Stimulated activated CD4-positive, alpha-beta T cell treated with anti-CD3 and anti-CD28 coated beads, Interleukin-4, amount 100 ng/mL, for 48 hours (primary cell): ENCODE measurements at places on chromosomes 16 and 17.
A peak's percentile ranks its signal among the peaks of the same experiment; 100 is the strongest.

GRCh38 chr17:81376946-81377714 is 18.1 kb upstream of the BAHCC1 start:
- no peak for DNase-seq

- no peak for DNase-seq
Measured at GRCh38 chr17:36493956-36494355, 7.5 kb downstream of the ZNHIT3 start.

- no peak for DNase-seq
Measured at GRCh38 chr17:44269535-44270240, 1.8 kb upstream of the SLC4A1 start.

- DNase-seq = peak; percentile 8
Measured at GRCh38 chr17:28230011-28230410, 89.0 kb upstream of the TMEM97 start.

DNA sequence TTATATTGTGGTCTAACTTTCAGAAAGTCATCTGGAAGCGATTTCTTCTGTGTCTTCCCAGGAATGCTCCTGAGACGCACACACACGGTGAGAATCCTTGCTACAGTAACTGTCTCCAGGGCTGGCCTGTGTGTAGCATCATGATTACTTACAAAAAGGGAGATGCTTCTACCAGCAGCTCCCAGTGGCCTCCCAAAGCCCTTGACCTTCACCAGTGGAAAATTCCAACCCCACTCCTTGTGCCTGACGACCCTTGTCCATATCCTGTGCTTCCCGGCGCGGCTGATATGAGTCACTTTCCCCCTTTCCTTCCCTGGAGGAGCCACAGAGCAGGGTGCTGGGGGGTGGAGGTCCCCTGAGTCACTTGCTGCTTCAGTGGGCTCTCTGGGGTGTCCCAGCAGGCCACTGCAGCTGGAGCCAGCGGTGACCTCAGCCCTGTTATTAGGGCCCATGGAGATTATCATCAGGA is 22.1 kb upstream of the NAT9 start:
- no peak for DNase-seq

GRCh38 chr16:57279780-57280638 is 4.5 kb downstream of the PLLP start:
- DNase-seq = no peak

- DNase-seq = no peak
Measured at GRCh38 chr17:42898147-42898811, 2.3 kb upstream of the G6PC1 start.

GRCh38 chr17:57035971-57036481 is 49.0 kb upstream of the AKAP1 start:
- DNase-seq = no peak

- no peak for DNase-seq
Measured at GRCh38 chr17:9424071-9424640, 151.5 kb downstream of the STX8 start.

DNA sequence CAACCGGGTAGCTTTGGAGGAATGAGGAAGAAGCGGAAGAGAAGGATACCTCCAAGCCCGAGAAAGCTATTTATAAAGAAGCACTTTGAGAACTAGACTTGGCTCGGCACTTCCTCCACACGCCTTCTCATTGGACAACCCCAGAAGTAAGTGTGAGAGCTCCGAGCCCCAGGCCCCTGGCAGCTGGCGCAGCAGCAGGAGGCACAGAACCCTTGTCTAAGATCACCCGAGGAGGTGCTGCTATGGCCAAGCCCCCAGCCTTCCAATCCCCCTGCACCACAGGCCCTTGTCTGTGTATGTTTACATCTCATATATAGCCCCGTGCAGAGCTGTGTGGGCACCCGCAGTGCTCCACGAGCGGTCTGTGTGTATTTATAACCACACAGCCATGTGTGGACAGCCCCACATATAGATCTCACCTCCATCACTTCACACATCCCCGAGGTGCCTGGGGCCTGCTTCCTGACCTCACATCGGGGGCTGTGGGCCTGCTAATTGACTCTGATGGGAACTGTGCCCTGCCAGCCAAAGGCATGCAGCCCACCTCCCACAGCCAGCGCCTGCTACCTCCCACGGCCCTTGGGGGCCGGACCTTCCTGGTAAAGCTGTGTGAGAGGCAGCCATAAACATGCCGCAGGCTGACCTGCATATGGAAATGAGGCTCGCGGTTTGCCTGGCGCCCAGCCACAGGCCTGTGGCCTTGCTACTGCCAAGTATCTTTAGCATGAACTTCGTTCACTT is 96.1 kb downstream of the C17orf67 start:
- no peak for DNase-seq

DNA sequence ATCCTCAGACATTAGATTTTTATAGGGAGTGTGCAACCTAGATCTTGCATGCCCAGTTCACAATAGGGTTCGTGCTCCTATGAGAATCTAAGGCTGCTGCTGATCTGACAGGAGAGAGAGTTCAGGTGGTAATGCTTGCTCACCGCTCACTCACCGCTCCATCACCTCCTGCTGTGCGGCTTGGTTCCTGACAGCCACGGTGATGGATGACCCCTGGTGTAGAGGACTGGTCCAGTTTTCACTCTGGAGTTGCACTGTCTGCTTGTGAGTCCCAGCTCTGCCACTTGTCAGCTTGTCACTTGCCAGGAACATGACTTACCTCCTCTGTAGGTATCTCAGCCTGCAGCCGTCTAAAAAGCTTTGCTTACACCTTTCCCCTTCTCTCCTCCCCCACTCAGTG is 214.6 kb downstream of the SNX29 start:
- no peak for DNase-seq

DNA sequence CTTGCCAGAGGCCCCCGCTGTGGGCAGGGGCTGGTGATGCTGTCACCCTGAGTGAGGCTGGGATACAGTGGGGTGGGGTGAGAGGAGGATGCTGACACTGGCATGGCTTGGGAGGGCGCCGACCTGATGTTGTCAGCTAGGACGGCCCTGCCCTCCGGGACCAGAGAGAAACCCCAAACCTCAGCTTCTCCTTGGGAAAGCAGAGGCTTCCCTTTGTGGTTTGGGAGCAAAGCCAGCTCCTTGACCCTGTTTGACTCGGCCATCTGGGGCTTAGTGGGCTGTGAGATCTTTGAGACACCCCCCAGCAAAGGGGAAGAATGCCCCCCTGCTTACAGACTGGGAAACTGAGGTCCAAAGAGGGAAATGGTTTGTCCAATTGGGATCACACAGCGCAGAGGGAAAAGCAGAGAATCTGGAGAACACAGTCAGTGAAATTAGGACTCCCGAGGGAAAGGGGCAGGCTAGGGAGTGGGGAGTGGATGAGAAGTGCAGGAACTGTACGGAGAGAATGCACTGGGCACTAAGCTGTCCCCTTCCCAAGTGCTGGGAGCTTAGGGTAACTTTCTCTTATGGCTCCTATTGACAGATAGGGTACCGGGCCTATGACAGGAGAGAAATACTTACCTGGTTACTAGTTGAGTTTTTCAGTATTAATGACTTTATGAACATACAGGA is 40.7 kb upstream of the DLX4 start:
- DNase-seq = no peak

GRCh38 chr17:75183999-75184884 is 1.5 kb upstream of the SUMO2 start:
- DNase-seq = no peak

GRCh38 chr16:11632455-11632939 is 35.8 kb upstream of the SNN start:
- no peak for DNase-seq

- peak; percentile 61 for DNase-seq
Measured at GRCh38 chr16:24255456-24256371, at the start of gene CACNG3. Gene CACNG3 (plus strand): TSS chr16:24256335. CDS start chr16:24256755, 420 bp downstream.

GRCh38 chr16:57134982-57135381 is 42.6 kb downstream of the CPNE2 start:
- DNase-seq = no peak

DNA sequence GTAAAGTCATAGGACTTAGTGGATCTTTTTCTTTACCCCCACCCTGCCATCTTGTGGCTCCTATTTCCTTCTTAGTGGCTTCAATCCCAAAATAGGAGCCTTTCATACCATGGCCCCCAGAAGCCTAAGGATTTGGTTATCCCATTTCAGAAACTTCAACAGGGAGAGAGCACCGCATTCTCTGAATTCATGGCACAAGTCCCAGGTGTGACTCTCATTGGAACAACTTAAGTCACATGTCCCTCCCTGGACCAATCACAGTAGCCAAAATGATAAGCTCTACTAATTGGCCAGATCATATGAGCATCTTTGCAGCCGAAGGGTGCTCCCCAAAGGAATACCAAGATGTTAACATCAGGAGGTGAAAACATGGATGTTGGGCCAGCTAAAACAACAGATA is 43.2 kb downstream of the AXIN2 start:
- no peak for DNase-seq

GRCh38 chr16:30000735-30001631 is 4.9 kb downstream of the INO80E start:
- no peak for DNase-seq

GRCh38 chr16:85624646-85625045 is 11.5 kb downstream of the GSE1 start:
- DNase-seq = no peak

DNA sequence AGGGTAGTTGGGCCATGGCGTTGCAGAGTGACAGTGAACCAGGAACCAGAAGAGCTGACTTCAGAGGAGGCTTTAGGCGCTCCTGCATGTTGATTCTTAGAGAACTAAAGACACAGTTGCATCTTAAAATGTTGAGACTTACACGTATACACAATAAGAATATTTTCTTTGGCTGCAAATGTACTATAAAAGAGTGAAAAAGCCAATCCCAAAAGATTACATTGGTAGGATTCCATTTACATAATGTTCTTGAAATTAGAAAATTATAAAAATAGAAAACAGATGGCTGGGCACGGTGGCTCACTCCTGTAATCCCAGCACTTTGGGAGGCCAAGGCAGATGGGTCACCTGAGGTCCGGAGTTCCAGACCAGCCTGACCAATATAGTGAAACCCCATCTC is 738.8 kb downstream of the WWOX start:
- no peak for DNase-seq

- no peak for DNase-seq
Measured at GRCh38 chr16:58500430-58501241, 693 bp downstream of the NDRG4 start.

- DNase-seq = no peak
Measured at GRCh38 chr17:45345246-45345553, 28.4 kb upstream of the MAP3K14 start.

GRCh38 chr17:60491771-60492170 is 34.3 kb downstream of the APPBP2 start:
- no peak for DNase-seq

DNA sequence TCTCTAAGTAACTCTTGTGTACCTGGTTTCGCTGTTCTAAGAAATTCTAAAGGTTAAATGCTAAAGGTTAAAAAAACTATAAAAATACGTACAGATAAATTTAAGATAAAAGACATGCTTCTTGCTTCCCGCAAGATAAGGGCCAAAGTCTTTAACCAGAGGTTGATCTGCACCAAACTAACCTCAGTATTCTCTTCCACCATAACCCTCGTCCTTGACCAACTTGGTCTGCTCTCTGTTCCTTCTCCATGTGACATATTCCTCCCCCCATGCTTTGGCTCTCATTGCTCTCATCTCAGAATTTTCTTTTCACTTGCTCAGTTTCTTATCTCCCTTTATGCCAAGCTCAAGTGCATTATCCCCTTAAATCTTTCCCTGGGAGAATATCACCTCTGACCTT is 330.5 kb upstream of the ZFHX3 start:
- DNase-seq = no peak

DNA sequence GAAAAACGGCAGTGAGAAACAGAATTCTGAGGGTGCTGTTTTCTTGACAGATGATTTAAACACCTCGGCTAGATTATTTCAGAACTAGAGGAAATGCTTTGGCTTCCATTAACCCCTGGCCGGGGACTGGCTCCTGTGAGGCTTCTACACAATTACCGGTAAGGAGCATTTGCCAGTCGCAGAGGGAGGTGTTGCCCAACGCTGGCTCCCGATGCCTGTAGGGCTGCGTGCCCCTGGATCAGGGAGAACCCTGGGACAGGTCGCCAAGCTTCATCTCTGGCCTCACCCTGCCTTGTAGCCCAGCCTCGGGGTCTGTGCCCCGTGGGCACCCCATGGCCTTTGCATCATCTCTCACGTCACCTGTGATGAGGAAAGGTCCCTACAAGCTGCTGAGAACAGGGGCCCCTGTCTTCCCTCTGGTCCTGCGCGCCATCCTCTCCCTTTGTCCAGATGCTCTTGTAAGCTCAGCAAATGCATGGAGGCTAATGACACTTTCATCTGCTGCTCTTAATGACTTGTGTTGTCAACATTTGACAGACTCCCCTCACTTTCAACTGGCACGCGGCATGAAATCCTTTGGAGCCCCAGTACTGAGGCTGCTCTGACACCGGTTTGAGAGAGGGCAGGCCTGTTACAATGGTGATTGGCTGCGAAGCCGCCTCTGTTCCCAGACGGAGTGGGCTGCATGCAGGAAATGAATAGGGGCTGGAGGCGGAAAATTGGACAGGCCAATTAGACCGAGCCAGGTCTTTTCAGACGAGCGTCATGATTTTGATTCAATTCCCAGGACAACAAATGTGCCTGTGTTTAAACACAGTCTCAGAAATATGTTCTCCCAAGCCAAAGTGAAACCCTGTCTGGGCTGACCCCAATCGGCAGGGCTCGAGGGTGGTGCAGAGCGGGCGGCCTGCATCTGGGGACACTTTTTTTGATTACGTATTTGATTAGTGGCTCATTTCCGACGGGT is 85.5 kb upstream of the DOC2B start:
- DNase-seq = no peak

- no peak for DNase-seq
Measured at GRCh38 chr16:56914896-56915295, 17.0 kb upstream of the HERPUD1 start.

- no peak for DNase-seq
Measured at GRCh38 chr17:41453066-41453465, 12.3 kb upstream of the KRT38 start.

DNA sequence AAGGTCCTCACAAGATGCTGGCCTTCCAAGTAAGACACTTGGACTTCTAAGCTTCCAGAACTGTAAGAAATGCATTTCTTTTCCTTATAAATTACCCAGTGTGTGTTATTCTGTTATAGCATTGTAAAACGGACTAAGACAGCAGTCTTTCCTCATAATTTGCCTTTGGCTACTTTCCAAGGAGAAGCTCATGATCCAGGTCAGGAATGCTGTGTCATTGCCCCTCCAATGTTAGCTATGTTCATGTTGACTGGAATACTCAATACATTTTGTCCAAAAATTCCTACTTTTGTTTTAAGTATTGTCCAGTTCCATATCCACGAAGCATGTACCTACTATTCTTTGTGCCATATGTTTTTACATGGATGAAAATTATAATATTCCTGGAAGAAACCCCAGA is 234.6 kb downstream of the HS3ST3A1 start:
- DNase-seq = no peak

DNA sequence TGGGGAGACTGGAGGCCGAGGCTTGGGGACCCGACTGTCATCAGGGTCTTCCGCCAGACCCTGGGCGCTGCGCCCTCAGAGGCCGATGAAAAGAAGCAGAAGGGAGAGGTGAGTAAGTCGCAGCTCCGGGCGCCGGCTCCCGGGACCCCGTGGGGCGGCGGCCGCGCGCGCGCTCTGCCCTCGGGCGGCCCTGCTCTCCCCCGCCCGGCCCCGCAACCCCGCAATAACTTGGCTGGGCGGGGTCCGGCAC is 392 bp upstream of the ABHD15 start:
- no peak for DNase-seq

- DNase-seq = no peak
Measured at GRCh38 chr17:75442168-75443103, 14.0 kb upstream of the TMEM94 start.

GRCh38 chr16:11156401-11156800 is 99.6 kb downstream of the SOCS1 start:
- DNase-seq = no peak
